Renal pelvis (tissue), 12 donors: ENCODE measurements at places on chromosomes 2 and 18. TPM values are rescaled to one million over a fixed set of nuclear protein-coding genes. Genes with fewer than 3 reads are reported as not detected.
A peak's percentile ranks its signal among the peaks of the same experiment; 100 is the strongest.

ADCYAP1 gene
- 0.18 TPM for polyA plus RNA-seq

UCN gene
- 1.0 TPM for polyA plus RNA-seq

RNU2-63P gene
- not detected for polyA plus RNA-seq

ANKAR gene
- 15.8 TPM for polyA plus RNA-seq

GAREM1 gene
- polyA plus RNA-seq, result 31.7 TPM

CHST9 gene
- 3.7 TPM for polyA plus RNA-seq

MYO1B gene
- polyA plus RNA-seq, result 104 TPM

ADAM17 gene
- polyA plus RNA-seq, result 53.0 TPM

CXCR1 gene
- not detected for polyA plus RNA-seq

RNF144A gene
- 53.1 TPM for polyA plus RNA-seq

ERFE gene
- 6.0 TPM for polyA plus RNA-seq

ANO7 gene
- polyA plus RNA-seq, result 2.7 TPM

GPR39 gene
- polyA plus RNA-seq, result 4.0 TPM

SERPINB3 gene
- not detected for polyA plus RNA-seq

CYRIA gene
- 2.2 TPM for polyA plus RNA-seq

TXNDC2 gene
- 0.31 TPM for polyA plus RNA-seq

TRIM43 gene
- polyA plus RNA-seq, result 0.44 TPM

DNA sequence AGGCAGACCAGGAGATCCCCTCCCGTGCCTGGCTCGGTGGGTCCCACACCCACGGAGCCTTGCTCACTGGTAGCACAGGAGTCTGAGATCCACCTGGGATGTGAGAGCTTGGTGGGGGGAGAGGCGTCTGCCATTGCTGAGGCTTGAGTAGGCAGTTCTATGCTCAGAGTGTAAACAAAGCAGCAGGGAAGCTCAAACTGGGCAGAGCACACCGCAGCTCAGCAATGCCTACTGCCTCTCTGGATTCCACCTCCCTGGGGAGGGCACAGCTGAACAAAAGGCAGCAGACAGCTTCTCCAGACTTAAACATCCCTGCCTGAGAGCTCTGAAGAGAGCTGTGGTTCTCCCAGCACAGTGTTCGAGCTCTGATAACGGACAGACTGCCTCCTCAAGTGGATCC lies 85.1 kb downstream of the UGP2 start:
- DNase-seq, result no peak

- no peak for DNase-seq
These were observed 16.3 kb upstream of the ATOH8 start for GRCh38 chr2:85737481-85737880.

DNA sequence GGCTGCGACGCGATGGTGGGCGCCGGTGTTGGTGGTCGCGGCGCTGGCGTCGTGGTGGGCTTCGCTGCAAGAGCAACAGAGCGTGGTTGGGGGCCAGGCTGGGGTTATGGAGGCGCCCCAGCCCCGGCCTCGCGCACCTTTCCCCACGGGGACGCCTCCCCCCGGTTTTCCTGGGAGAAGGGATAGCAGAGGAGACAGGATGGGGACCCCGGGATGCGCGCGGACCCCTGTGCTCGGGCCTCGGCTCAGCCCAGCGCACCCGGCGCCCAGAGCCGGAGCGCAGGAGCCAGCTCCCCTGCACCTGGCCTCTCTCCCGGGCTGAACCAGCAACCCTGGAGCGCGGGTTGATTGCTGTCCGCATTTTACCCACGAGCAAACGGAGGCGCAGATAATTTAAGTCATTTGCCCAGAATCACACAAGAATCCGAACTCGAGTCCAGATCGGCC lies 1.0 kb downstream of the CD8A start:
- no peak for DNase-seq

- DNase-seq, result peak; percentile 56
These were observed at the start of gene QPCT for GRCh38 chr2:37344453-37345361. QPCT (plus strand) TSS chr2:37344630; CDS start chr2:37344732, 102 bp downstream.

GRCh38 chr2:73202156-73203054 lies at the start of gene NOTO:
NOTO (plus strand) TSS chr2:73202574; CDS start chr2:73202667, 93 bp downstream.
- no peak for DNase-seq

- DNase-seq, result no peak
These were observed 37.1 kb downstream of the FBLN7 start for GRCh38 chr2:112175333-112175732.

- no peak for DNase-seq
These were observed 86.1 kb downstream of the FARSB start for GRCh38 chr2:222569826-222570225.

DNA sequence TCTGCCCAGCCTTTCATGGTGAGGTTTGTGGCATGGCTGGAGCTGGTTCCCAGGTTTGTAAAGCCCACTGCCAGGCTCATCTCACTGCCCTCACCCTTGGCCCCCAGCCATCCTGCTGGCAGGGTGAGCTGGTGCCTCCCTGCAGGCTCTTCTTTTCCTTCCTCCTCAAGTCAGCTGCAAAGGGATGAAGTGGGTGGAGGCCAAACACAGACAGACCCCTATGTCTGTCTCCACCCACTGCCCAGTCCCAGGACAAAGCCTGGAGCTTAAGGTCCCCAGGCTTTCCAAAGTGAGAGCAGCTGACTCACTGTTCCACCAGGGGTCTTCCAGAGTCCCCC lies 92.0 kb downstream of the TNS1 start:
- no peak for DNase-seq

- no peak for DNase-seq
These were observed 7.4 kb downstream of the DYSF start for GRCh38 chr2:71460595-71461303.

DNA sequence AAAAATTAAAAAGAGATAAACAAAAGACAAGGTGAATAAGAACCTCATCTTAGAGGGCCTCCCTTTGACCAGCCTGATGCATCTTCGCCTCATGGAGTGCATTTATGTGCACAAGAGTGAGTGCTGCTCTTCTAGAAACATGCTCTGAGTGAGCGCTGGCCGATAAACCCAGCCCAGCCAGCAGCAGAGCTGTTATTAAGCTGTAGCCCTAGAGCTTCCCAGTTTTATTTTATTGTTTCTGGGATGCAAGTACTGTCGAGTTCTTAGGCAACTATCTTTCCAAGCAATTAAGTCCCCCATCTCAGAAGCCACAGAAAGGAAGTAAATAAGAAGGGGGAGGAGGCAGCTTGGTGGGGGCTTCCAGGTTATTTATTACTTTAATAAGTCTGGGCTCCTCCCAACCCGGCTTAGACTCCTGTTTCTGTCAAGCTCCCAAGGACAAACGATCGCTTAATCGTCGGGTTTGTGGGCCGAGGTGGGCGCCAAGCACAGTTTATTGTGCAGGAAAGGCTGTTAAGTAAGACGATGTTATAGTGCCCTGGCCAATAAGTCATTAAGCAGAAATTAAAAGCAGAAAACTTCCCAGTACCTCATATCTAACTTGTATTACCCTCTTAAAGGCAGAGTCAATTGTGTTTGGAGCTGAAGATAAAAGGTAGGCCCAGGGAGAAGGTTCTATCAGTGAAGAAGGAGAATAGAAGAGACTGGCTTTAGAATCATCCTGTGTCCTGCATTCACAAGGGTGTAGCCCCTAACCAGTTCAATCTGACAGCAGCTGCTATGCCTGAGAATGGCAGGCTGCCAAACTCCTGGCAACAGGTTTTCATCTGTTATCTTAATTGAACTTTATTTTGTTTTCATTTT lies 176.3 kb downstream of the PIK3C3 start:
- DNase-seq, result peak; percentile 88

DNA sequence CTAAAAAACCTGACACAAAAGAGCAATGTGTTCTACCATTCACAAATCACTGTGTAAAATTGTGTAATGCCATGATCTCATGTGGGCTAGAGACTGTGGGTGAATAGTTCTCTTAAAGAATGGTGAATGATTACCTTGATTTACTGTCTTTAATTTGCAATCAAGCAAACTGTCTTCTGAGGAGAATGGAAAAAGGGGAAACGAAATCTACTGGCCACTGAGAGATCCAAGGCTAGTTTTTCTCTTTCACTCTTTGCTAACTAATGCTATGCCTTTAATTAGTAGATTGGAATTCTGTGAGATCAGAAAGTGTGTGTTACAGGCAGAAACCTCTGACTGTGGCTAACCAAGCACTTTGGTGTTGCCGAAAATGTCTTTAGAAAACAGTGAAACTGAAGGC lies 422.7 kb downstream of the TGIF1 start:
- no peak for DNase-seq

DNA sequence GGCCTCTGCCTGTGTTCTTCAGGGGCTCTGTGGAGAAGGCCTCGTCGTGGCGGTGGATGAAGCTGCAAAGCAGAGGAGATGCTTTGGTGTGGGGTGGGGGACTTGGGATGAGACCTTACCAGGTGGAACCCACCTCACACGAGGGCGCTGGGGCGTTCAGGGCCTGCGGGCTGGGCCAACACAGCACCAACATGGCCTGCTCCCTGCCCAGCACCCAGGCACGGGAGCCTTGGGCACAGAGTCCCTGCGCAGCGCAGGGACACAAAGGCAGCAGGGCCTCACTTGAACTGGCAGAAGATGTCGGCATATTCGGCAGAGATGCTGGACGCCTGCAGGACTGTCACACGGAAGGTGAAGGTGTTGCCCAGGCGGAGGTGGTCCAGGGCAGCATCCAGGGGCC lies 53.8 kb downstream of the AQP12A start:
- DNase-seq, result no peak

DNA sequence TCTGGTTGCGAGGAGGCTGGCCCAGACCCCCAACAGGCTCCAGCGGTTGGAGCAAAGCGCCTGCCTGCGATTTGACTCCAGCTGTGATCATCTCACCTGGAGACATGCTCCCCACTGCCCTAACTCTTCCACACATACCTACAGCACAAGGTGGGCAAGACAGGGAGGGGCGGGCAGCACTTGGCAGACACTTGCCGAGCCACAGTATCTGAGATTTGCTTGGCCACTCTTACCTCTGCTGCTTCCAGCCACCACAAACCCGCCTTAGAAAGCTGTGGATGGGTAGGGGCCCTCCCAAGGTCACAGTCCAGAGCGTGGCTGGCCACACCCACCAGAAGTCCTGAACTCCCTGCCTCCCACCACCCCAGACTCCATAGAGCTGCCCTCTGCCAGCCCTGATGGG lies 8.2 kb downstream of the CYP26B1 start:
- DNase-seq, result no peak

DNA sequence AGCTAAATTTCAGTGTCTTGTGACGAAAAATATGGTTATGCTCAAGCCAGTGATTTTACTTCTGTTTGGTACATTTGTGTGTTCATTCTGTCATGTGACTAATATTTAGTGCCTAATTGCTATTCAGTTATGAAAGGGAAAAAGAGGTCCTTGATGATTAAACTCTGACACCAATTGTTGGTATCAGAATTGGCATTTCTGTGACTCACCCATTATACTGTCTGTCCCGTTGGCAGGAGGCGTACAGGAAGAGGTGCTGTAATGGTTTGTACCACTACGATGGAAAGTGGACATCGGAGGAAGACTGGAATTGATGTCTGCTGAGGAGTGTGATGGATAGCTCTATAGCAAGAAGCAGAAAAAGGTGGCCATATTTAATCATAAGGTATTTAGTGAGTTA lies 310.4 kb upstream of the CCDC68 start:
- no peak for DNase-seq

DNA sequence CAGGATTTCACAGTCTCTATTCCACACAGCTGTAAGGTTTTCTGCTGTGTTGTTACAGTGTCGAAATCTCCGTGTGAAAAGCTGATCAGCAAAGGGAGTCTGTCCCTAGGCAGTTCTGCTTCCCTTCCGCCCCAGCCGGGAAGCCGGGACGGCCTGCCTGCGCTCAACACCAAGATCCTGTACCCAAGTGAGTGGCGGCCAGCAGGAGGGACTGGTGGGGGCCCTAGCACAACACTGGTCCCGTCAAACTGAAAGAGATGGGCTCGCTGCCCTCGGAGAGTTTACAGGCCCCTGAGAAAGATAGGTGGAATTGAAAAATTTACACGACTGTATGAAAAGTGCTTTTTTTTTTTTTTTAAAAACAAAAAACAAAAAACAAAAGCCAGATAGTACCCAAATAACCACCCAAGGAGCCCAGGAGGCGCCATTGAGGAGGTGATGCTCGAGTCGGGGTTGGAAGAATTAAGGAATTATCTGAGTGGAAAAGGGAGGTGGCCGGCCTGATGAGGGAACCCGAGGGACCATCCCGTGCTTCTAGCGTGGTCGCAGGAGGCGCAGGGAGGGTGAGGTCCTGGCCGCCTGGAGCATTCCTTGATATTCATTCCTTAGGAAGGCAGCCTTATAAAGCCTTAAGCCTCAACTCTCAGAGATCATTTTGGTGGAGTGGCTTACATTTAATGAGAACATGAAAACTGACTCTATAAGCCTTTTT lies 96.7 kb downstream of the DGKD start:
- no peak for DNase-seq

- no peak for DNase-seq
These were observed 255.3 kb downstream of the NR4A2 start for GRCh38 chr2:156077041-156077742.

GRCh38 chr2:230974096-230974913 lies 21.6 kb upstream of the SPATA3 start:
- DNase-seq, result no peak

DNA sequence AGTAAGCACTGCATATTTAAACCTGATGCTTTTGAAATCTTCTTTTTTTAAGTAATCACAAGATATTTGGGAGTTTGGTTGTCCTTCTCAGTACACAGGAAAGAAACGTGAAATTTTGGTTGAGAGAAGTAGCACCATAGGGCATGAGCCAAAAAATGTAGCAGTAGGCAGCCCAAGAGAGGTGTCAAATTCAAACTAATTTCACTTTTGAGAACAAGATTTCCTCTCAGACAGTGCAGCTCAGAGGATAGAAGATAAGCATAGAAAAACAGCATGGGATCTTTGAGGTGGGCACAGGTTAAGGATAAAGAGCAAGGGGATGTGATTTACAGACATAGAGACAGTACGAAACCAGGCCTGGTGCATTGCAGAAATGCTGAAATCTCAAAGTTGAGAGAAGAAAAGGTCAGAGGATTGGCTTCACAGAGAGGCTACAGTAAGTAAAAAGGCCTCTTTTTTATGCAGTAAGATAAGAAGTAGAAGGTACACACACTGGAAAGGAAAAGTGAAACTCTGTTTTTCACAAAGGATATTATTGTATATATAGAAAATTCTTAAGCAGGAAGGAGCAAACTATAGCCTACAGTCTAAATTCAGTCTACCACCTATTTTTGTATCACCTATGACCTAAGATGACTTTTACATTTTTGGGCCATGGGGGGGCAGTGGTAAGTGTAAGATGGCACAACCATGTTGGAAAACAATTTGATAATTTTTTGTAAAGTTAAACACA lies 89.8 kb downstream of the PKP4 start:
- DNase-seq, result no peak

GRCh38 chr2:118971245-118972122 lies 29.5 kb downstream of the MARCO start:
- DNase-seq, result no peak

GRCh38 chr2:50995610-50996009 lies 36.3 kb downstream of the NRXN1 start:
- no peak for DNase-seq

GRCh38 chr2:139867601-139868226 lies 1087.5 kb upstream of the NXPH2 start:
- no peak for DNase-seq

GRCh38 chr2:112633708-112634107 lies 12.0 kb upstream of the SLC20A1 start:
- DNase-seq, result no peak
